Right ventricle myocardium superior (tissue), 1 donor: ENCODE measurements at places on chromosomes 1 and 21. TPM values are rescaled to one million over a fixed set of nuclear protein-coding genes. Genes with fewer than 3 reads are reported as not detected.

The NMNAT2 gene
- 2.1 TPM for total RNA-seq

GRCh38 chr1:80258659-80259058 lies 1252.1 kb upstream of the ADGRL4 start:
- DNase-seq: no peak

The TMOD4 gene
- total RNA-seq: not detected

DNA sequence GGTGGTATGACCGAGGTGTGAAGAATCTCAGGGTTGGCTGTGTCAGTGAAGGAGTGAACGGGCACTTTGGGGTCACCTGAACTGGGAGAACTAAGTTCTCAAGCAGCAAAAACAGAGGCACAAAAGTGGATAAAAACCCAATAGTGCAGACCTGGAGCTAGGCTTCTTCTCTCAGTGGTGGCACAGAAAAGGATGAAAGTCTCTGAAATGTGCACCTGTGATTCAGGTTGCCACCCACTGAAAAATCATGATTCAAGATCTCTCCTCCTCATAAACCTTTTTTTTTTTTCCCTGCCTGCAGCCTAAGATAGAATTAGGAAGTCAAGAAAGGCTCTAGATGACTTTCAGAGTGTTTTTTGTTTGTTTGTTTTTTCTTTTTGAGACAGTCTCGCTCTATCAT lies 304.8 kb downstream of the KIF26B start:
- DNase-seq: no peak

The IL23R gene
- total RNA-seq: not detected

- DNase-seq: no peak
Observed at GRCh38 chr1:234707641-234708040, 97.7 kb upstream of the IRF2BP2 start.

- no peak for DNase-seq
Observed at GRCh38 chr1:217896490-217896889, 265.3 kb downstream of the SPATA17 start.
